A549 treated with GW870086 at 1 μM for 4 hours (cell line): ENCODE measurements at places on chromosomes 4 and X. TPM values are rescaled to one million over a fixed set of nuclear protein-coding genes. Genes with fewer than 3 reads are reported as not detected.

ITM2A gene
- total RNA-seq = 0.21 TPM in 1 of 5 replicates, not detected in the others

DCAF12L2 gene
- 0.05 to 0.14 TPM (median 0.09 TPM) in 4 of 5 replicates, not detected in the other for total RNA-seq

UNC5C gene
- not detected in 5 replicates for total RNA-seq

JCHAIN gene
- 0.13 to 0.66 TPM in 2 of 5 replicates, not detected in the others for total RNA-seq

SPANXD gene
- not detected in 5 replicates for total RNA-seq

FAM241A gene
- 0.54 to 0.91 TPM (median 0.90 TPM) in 5 replicates for total RNA-seq

TMSB15C gene
- 0.06 to 0.19 TPM (median 0.12 TPM) in 4 of 5 replicates, not detected in the other for total RNA-seq

RCHY1 gene
- 14.3 to 20.6 TPM (median 16.5 TPM) in 5 replicates for total RNA-seq

RIPPLY1 gene
- 0.11 TPM in 1 of 5 replicates, not detected in the others for total RNA-seq

ELOVL6 gene
- 15.3 to 22.1 TPM (median 19.4 TPM) in 5 replicates for total RNA-seq

FGD1 gene
- 4.8 to 7.7 TPM (median 6.6 TPM) in 5 replicates for total RNA-seq

MAP3K15 gene
- total RNA-seq = 1.4 to 2.3 TPM (median 1.9 TPM) in 5 replicates

PLP1 gene
- total RNA-seq = not detected in 5 replicates

AWAT2 gene
- total RNA-seq = not detected in 5 replicates

COX7B2 gene
- not detected in 5 replicates for total RNA-seq

PLCXD1 gene
- 25.4 to 30.1 TPM (median 28.1 TPM) in 5 replicates for total RNA-seq
